ENCODE measurements at places on chromosomes 13 and 19.

DNA sequence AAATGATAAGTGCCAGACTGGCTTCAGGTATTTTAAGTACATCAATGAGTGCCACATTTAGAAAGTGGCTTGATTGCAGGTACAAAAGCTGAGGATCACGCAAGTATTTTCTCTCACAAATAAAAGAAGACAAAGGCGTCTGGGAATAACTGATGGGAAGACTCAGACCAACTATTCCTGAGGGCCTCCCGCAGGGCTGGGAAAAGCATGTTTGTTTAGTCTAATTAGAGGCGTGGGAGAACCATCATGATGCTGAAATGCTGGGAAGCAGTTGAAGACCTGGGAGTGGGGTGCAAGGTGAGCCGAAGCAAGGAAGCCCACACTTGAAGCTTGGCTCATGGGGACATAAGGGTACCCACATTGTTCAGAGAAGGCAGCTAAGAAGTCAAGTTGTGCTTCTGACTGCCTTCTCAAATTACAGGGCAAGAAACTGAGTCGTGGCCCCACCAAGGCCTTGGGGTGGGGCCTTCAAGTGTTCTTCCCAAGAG is 536.0 kb downstream of the MYO16 start:
- no peak for DNase-seq

- DNase-seq: no peak
Observed at GRCh38 chr13:50125304-50125553, 110.0 kb downstream of the KCNRG start.

GRCh38 chr13:28568286-28568685 is 73.4 kb upstream of the FLT1 start:
- no peak for DNase-seq

- DNase-seq: peak; percentile 38
Observed at GRCh38 chr13:67147342-67148133, 82.6 kb downstream of the PCDH9 start.

DNA sequence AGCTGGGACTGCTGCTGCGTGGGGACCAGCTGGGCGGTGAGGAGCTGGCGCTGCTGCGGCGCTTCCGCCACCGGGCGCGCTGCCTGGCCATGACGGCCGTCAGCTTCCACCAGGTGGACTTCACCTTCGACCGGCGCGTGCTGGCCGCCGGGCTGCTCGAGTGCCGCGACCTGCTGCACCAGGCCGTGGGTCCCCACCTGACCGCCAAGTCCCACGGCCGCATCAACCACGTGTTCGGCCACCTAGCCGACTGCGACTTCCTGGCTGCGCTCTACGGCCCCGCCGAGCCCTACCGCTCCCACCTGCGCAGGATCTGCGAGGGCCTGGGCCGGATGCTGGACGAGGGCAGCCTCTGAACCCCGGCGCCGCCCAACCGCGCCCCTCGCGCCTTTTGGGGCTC is 12.8 kb downstream of the TNFAIP8L1 start:
- DNase-seq: no peak

DNA sequence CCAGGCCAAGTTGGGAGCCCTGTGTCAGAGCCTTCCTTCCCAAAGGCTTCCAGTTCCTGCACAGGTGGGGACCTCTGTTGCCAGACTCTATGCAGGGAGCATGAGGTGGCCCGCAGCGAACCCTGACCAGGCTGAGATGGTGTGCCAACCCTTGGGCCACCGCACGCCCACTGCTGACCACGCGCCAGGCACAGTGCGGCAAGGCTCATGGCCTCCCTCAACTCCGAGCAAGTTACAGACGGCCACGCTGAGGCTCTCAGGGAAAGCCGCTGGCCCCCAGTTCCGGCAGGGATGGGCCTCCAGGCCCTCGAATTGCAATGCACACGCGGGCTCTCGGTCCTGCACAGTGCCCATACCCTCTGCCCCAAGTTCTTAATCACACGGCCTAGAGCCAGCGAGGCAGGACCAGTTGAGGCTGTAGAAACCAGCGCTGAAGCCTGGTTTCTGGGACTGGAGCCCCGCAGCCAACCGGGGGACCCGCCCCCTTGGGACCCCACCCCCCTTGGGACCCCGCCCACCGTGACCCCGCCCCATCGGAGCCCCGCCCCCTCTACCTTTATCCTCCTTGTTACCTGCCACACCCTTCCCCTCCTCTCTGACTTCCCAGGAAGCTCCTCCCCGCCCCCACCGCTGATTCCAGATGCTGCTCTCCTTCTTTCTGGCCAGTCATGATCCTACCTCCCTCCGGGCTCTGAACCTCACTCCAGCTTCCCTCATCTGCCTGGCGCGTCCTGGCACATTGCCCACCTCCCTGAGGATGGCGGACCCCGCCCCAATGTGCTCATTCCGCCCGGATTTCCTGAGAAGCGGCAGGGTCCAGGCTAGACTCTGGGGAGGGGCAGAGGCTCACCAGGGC is 6.0 kb downstream of the PEX11G start:
- no peak for DNase-seq

- no peak for DNase-seq
Observed at GRCh38 chr19:5694956-5695648, 5.0 kb downstream of the RPL36 start.

DNA sequence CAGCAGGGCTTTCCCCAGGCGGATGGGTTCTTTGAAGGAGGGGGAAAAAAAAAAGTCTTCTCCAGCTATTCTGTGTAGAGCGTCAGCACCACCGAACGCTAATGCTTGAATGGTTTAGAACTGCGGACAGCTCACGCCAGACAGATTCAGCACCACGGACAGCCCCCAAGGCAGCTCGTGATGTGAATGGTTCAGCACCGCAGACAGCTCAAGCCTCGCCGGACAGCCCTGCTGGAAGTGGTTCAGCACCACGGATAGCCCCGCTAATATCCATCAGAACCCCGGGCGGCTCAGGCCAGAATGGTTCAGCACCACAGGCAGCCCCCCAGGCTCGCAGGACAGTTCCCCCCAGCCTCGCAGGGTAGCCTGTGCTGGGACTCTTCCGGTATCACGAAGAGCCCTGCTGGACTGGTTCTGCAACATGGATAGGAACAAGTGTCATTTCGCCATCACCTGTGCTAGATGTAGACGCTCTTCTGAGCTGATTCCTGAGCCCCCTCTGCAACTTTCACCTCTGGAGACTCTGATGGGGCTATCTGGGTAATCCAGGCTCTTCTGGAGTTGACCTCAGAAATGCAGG is 4.9 kb upstream of the SMIM17 start:
- DNase-seq: peak; percentile 37

- DNase-seq: peak; percentile 97
Observed at GRCh38 chr13:20997301-20998161, 63.9 kb downstream of the LATS2 start.

DNA sequence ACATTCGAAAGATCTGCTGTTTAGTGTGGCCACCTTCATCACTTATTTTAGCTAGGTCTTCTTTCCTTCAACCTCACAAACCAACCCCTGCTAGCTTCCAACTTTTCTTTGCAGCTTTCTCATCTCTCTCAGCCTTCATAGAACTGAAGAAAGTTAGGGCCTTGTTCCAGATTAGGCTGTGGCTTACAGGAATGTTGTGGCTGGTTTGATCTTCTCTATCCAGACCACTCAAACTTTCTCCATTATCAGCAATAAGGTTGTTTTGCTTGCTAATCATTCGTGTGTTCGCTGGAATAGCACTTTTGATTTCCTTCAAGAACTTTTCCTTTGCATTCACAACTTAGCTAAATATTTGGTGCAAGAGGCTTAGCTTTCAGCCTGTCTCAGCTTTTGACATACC is 44.7 kb downstream of the CARS2 start:
- no peak for DNase-seq

GRCh38 chr19:16938211-16938610 is 49.4 kb downstream of the F2RL3 start:
- no peak for DNase-seq

GRCh38 chr19:45469945-45470761 is 2.4 kb downstream of the FOSB start:
- DNase-seq: peak; percentile 87

GRCh38 chr19:1901940-1902404 is 3.2 kb upstream of the ADAT3 start:
- DNase-seq: no peak

GRCh38 chr13:97295283-97296182 is 73.4 kb downstream of the MBNL2 start:
- DNase-seq: peak; percentile 80

DNA sequence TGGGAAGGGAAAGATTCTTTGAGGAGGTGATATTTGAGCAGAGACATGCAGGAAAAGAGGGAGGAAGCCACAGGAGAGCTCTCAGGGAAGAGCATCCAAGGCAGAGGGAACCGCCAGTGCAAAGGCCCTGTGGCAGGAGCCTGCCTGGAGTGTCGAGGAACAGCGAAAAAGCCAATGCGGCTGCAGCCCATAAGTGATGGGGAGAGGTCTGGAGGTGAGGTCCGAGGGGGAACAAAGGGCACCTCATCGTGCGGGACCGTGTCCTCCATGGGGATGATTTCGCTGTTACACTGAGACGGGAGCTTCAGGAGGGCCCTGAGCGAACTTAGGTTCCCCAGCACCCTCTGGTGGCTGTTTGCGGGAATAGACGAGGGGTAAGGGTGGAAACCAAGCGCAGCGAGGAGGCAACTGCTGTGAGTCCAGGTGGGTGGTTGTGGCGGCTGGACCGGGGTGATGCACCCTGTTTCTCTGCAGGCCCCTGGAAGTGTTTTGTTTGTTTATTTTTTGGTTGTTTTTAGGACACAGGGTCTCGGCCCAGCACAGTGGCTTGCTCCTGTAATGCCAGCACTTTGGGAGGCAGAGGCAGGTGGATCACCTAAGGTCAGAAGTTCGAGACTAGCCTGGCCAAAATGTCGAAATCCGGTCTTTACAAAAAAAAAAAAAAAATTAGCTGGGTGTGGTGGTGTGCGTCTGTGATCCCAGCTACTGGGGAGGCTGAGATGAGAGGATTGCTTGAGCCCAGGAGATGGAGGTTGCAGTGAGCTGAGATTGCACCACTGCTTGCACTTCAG is 5.9 kb upstream of the EHD2 start:
- peak; percentile 54 for DNase-seq

GRCh38 chr19:17762505-17763229 is 11.4 kb downstream of the FCHO1 start:
- peak; percentile 52 for DNase-seq

DNA sequence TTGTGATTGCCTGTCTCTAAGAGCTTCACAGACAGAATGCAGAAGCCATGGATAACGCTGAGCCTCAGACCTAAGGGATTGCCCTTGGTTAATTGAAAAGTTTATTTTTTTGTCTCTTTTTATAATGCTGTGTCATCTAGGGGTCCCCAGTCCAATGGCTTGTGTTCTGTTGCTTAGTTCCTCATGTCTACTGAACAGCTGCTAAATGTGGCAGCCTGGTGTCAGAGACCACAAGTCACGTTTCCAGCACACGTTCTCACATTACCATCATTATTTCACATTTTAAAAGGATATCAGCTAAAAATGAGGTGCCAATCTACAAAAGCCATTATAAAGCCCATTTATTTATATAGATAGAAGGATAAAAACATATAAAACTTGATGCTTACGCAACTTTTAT is 1362.0 kb downstream of the PCDH9 start:
- DNase-seq: no peak

DNA sequence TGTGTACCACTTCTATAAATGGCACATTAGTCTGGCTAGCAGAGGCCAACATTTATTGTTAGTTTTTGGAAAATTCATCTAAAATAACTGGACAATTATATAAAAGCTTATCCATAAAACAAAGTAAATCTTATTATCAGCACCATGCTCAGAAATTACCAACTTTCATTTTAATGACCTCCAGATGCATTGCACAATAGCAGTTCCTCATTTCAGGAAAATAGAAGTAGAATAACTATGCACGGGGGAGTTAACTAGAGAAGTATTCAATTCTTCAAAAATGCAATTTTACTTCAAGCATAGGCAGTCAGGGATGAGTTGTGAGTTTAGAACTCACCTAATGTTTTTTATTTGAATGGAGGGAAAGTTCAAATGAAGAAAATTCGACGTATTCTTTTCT is 1023.5 kb downstream of the PCDH17 start:
- no peak for DNase-seq

GRCh38 chr13:93225610-93226009 is 997 bp upstream of the GPC6 start:
- no peak for DNase-seq

- DNase-seq: peak; percentile 65
Observed at GRCh38 chr13:107211073-107211472, 643.1 kb upstream of the ARGLU1 start.

- DNase-seq: peak; percentile 7
Observed at GRCh38 chr13:95564091-95564490, 11.6 kb downstream of the CLDN10 start.

DNA sequence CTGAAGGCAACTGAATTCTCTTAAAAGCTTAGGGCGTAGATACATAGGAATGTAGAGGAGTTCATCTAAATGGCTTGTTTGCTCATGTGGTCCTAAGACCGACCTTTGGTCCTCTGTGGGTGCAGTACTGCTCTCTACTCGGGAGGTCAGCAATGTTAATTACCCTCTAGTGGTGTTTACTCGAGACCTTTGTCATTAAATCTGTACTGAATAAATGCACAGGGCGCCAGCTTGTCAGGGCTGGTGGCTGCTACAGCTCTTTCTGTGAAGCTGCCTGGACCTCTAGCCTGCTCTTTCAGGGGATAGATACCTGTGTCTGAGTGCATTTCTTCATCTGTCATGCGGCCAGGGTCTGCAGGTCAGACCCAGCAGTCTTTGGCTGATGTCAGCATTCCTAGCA is 29.2 kb upstream of the MPHOSPH8 start:
- DNase-seq: no peak

DNA sequence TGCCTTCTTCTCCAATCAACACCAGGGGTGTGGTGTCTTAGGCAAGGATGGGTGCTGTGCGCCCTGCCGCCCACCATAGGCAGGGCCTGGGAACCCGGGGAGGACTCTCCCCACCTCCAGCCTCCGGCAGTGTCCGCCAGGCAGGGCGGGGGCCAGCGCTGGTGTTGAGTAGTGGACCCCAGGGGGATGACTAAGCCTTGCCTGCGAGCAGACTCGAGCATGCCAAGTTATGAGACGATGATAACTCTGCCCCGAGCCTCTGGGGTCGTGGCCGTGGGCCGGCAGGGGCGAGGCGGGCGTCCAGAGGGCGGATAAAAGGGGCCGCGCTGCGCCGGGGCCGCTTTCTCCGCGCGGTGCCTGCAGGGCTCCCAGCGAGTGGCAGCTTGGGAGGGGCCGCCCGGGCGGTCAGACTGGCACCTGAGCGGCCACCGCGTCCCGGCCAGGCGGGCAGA is at the start of gene MEDAG:
Gene MEDAG (plus strand): TSS at position 340 of the 452 bp plus-strand sequence. CDS start 245 bp downstream, outside the sequence.
- DNase-seq: no peak

- DNase-seq: no peak
Observed at GRCh38 chr19:32767951-32768679, 48.5 kb downstream of the TDRD12 start.

- no peak for DNase-seq
Observed at GRCh38 chr19:3140667-3141038, 4.8 kb downstream of the GNA15 start.

- DNase-seq: peak; percentile 80
Observed at GRCh38 chr19:17944301-17944700, 11.5 kb downstream of the CCDC124 start.
